ENCODE measurements at places on chromosomes 11 and 22. TPM values are rescaled to one million over a fixed set of nuclear protein-coding genes. Genes with fewer than 3 reads are reported as not detected.

- no peak for DNase-seq
These were observed 84.3 kb upstream of the MTMR2 start for GRCh38 chr11:96008161-96008720.

DNA sequence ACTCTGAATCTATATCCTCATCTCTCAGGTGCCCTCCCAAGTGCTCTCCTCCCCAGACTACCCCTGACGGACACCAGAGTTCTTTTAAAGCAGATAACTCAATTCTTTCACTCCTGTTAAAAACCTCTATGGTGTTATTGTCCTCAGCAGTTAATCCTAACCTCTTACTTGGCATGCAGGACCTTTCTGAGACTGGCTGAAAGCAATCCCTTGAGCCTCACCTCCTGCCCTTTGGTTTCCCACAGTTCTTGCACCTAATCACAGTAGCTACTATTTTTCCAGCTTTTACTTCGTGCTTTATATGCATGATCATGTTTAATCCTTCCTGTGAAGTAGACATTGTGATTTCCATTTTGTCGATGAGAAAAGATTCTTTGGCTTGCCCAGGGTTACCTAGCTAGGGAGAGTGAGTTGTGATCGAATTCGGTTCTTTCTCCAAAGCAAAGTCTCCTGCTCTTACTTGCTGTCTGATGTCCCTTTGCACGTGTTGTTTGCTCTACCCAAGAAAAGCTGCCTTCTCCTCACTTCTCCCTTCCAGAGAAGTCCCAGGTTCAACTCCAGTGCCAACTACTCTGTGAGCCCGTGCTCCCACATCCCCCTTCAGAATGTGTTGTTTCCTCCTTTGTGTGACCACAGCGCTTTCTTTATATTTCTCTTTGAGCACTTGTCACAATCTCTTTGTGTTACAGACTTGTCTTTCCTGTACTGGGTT lies 2.1 kb downstream of the UBE2L3 start:
- no peak for DNase-seq

DNA sequence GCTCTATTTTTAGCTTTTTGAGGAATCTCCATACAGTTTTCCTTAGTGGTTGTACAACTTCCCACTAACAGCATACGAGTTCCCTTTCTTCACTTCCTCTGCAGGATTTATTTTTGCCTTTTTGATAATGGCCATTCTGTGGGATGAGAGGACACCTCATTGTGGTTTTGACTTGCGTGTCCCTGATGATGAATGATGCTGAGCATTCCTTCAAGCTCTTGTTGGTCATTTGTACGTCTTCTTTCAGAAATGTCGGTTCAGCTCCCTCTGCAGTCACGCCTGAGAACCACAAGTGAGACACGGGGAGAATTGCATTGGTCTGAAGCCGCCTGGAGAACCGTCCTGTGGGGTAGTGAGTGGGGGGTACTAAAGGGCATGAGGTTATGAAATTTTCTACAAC lies 2.0 kb upstream of the KRTAP5-10 start:
- DNase-seq = no peak

DNA sequence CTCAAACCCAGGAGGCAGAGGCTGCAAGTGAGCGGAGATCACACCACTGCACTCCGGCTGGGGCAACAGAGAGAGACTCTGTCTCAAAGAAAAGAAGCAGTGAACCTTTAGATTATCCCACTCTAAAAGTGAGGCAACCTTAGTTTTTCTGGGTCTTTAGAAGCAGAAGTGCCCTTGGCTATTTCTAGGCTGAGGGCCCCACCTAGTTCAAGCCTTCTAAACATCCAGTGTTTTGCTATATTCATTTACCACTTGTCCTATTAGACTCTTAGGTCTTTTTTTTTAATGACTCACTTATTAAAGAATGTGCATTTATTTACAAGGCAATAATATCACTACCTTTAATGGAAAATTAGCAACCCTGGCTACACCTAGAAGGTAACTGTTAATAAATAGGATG lies 16.7 kb upstream of the EHF start:
- DNase-seq = no peak

- no peak for DNase-seq
These were observed 104.7 kb downstream of the ETS1 start for GRCh38 chr11:128482512-128483191.

DNA sequence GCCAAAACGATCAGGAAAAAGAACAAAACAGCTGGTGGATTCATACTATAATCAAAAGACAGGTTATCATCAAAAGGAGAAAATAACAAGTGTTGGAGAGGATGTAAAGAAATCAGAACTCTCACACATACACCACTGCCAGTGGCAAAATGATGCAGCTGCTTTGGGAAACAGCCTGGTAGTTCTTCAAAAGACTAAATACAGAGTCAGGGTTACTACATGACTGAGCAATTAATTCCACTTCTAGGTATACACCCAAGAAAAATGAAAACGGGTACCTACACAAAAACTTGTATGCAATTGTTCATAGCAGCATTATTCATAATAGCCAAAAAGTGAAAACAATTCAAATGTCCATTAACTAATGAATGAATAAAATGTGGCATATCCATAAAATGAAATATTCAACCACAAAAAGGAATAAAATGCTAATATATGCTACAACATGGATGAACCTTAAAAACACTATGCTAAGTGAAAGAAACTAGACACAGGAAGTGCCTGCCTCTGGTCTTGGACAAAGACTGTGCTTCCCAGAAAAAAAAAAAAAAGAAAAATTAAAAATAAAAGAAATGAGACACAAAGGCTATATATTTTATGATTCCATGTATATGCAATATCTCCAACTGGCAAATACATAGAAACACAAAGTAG lies 8.3 kb downstream of the UEVLD start:
- no peak for DNase-seq

- DNase-seq = no peak
These were observed 88.9 kb downstream of the RASSF10 start for GRCh38 chr11:13098063-13098462.

- DNase-seq = no peak
These were observed 14.9 kb upstream of the MS4A4A start for GRCh38 chr11:60265373-60266214.

DNA sequence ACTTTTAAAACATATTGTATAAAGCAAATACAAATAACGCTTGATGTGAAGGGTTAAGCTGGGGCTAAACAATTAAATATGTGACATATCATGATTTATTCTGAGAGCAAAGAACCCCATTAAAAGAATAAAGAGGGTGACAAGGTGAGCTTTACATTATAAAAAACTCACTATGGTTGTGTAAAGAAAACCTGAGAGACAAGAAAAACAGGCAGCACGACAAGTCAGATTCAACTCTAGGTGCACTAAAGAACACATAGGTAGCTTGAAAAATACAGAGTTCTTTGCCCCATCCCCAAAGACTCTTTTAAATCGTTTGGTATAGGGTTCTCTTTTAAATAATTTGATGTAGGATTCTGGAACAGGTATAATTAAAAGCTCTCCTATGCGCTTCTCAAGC lies 63.5 kb downstream of the LUZP2 start:
- DNase-seq = no peak

DNA sequence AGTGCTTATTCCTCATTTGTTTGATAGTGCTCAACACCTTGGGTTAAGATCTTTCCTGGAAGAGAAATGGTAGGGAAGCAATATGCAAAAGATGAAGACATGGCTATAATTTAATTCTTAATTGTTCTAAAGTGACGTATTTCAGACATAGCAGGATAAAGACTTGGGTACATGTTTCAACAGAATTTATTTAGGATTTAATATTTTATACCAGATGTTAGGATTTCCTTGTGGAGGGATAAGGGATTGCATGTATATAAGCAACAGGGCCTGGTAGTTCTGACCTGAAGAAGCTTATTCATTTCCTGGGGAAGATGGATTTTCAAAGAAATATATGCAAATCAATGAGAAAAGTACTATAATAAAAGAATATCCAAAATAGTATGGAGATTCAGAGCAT lies 163.8 kb downstream of the FAT3 start:
- DNase-seq = no peak

- peak; percentile 60 for DNase-seq
These were observed 4.5 kb upstream of the TP53I11 start for GRCh38 chr11:44955015-44955738.

- DNase-seq = no peak
These were observed 135.6 kb downstream of the SBF2 start for GRCh38 chr11:10158461-10158860.

GRCh38 chr11:23502826-23503225 lies 642.6 kb upstream of the CCDC179 start:
- DNase-seq = no peak

DNA sequence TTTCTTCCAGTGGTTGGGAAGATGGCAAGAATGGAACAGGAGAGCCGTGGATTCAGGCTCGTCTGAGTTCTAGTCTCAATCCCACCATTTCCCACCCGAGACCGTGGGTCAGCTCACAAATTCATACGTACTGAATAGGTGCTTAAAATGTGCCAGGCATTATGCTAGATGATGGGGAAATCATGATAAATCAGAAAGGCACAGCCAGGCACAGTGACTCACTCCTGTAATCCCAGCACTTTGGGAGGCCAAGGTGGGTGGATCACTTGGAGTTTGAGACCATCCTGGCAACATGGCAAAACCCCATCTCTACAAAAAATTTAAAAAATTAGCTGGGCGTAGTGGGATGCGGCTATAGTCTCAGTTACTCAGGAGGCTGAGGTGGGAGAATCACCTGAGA lies 7.1 kb downstream of the TRIOBP start:
- no peak for DNase-seq

DNA sequence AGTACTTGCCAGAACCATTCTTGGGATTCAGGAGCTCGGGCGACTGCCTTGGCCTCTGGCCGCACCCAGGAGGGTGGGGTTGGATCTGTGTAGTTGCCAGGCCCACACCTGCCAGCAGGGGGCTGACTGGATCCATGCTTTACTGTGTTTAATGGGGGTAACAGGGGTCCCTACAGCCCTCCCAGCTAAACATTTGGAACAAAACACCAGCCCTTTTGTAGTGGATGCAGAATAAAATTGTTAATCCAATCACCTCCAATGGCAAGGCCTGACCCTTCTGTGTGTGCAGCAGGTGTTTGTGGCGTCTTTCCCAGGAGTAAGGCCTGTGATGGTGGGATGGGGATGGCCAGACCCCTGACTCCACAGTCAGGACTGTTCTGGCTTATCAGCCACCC lies 22.5 kb downstream of the SUN2 start:
- DNase-seq = peak; percentile 52

GRCh38 chr22:37386441-37386840 lies 40.8 kb downstream of the ELFN2 start:
- no peak for DNase-seq

- no peak for DNase-seq
These were observed 419.8 kb upstream of the LRRC4C start for GRCh38 chr11:41879214-41879613.

OR2AT4 gene
- not detected for total RNA-seq

APOA4 gene
- total RNA-seq = not detected

FAM227A gene
- 10.4 TPM for total RNA-seq

CD151 gene
- total RNA-seq = 76.8 TPM

MMP13 gene
- total RNA-seq = not detected

NCR3LG1 gene
- 0.29 TPM for total RNA-seq
